ENCODE measurements at places on chromosomes 2 and 18. TPM values are rescaled to one million over a fixed set of nuclear protein-coding genes. Genes with fewer than 3 reads are reported as not detected.
A peak's percentile ranks its signal among the peaks of the same experiment; 100 is the strongest.

DNA sequence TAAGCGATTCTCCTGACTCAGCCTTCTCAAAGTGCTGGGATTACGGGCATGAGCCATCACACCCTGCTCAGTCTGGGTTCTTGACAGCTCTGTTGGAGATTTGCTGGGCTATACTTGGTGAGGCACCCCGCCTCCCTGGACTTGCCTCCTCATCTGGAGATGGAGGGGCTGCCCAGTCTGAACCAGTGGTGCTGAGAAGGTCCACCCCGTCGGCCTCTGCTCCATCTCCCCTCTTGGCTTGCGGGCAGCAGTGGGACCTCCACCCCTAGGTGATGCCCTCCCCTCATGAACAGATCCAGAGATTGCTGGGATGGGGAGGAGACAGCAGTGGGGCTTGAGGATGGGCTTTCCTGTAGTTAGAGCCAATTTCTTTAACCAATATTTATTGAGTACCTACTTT is 120.9 kb downstream of the CLIP4 start:
- no peak overlapping the region for H3K27ac ChIP-seq
- H3K36me3 ChIP-seq = no peaks in the 10 kb centered on the region
- H3K4me3 ChIP-seq = no peak overlapping the region
- DNase-seq = no peak
- H3K27me3 ChIP-seq = no peaks in the 10 kb centered on the region

DNA sequence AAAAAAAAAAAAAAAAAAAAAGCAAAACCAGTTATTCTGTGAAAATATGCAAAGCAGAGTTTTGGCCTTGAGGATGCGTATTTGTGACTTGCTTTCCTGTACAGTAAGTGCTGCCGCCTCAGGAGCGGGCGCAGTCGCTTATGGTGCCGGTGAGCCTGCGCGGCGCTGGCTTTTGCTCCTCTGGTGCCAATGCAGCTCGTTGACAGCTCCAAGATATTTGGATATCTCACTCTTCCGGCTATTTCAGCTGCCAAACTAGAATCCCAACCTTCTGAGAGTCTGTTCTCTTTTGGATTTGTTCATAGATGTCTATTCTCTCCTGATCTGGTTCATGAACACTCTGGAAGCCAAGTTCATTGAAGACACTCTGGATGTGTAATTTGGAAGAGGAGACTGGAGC is 184.1 kb downstream of the AGAP1 start:
- H3K4me1 ChIP-seq = peaks cover 4% of the 10 kb centered on the region
- H3K36me3 ChIP-seq = no peaks in the 10 kb centered on the region
- H3K4me3 ChIP-seq = no peak overlapping the region
- H3K27me3 ChIP-seq = no peaks in the 10 kb centered on the region

- no peak overlapping the region for H3K27ac ChIP-seq
- peak; percentile 26 for DNase-seq
- no peaks in the 10 kb centered on the region for H3K27me3 ChIP-seq
- H3K4me1 ChIP-seq = peaks cover 26% of the 10 kb centered on the region
Observed at GRCh38 chr2:60407398-60407797, 146.1 kb downstream of the BCL11A start.

DNA sequence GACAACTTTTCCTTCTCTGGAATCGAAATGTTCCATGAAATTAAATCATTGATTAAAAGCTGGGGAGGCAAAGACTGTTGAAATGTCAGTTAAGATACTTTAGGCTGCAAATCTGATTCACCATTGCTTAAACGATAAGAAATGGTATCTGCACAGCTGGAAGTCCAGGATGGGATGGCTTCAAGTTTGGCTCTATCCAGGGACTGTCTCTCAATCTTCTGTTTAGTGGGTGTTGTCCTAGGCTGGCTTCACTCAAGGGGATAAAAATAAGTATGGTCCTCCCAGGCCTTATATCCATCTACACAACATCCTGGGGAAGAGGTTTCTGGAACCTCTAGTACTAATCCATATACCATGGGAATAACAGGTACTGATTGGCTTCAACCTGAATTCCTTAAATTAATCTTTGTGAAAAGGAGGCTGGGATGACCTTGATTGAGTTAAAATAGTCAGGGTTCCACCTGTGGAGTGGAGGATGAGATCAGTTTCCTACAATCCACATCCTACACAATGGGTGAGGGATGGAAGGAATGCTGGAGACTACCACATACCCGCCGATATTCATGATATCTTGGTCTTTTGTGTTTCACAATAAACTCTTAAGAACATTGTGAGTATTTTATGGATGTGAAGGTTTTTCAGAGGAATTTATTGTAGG is 156.0 kb upstream of the L3MBTL4 start:
- no peak for DNase-seq
- peaks cover under 1% of the 10 kb centered on the region for H3K4me1 ChIP-seq
- H3K4me3 ChIP-seq = no peak overlapping the region

UPP2 gene
- 0.52 TPM for total RNA-seq
